Renal cortical epithelial cell (primary cell): ENCODE measurements at places on chromosomes 3 and 15.

GRCh38 chr3:117941015-117941414 is 1093.6 kb downstream of the IGSF11 start:
- DNase-seq = no peak

- DNase-seq = no peak
These were observed 32.1 kb downstream of the BUB1B start for GRCh38 chr15:40192942-40193341.

DNA sequence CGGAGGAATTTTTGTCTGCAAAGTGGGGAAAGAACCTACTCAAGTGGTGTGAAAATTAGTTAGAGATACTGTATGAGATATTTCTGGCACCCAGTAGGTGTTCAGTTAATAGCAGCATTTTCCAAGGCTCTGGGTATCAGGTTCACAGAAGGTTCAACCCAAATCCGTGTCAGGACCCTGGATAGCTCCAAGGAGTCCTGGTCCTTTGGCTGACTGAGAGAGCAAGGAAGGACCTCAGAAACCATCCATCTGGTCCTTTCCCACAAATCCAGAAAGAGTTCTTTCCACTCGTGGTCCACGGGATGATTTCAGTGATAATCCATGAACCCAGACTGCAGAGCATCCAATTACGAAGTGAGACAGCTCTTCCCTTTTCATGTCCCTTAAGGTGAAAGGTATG is 51.4 kb downstream of the SLC6A11 start:
- no peak for DNase-seq

GRCh38 chr3:126897943-126898342 is 85.0 kb upstream of the PLXNA1 start:
- DNase-seq = no peak

GRCh38 chr3:113194823-113195401 is 16.4 kb upstream of the BOC start:
- peak; percentile 26 for DNase-seq

- DNase-seq = no peak
These were observed 119.1 kb upstream of the TMC3 start for GRCh38 chr15:81492969-81493645.

GRCh38 chr15:75347222-75348033 is 589 bp downstream of the NEIL1 start:
- no peak for DNase-seq

DNA sequence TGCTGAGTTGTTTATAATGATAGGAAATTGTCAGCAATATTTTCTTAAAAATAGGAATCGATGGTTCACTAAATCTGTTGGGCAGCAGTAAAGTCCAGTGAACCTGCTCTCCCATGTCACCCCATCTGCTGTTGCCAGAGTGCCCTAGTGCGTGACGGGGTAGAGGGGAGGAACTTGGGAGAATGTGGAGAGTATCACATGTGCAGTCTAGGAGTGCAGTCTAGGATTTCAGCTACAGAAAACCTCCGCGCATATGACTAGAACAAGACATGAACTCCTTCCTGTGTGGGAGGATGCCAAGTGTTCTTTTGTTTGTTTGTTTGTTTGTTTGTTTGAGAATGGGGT is 74.6 kb upstream of the ACAD9 start:
- peak; percentile 69 for DNase-seq

GRCh38 chr3:47573190-47574172 is 5.2 kb downstream of the CSPG5 start:
- DNase-seq = no peak

DNA sequence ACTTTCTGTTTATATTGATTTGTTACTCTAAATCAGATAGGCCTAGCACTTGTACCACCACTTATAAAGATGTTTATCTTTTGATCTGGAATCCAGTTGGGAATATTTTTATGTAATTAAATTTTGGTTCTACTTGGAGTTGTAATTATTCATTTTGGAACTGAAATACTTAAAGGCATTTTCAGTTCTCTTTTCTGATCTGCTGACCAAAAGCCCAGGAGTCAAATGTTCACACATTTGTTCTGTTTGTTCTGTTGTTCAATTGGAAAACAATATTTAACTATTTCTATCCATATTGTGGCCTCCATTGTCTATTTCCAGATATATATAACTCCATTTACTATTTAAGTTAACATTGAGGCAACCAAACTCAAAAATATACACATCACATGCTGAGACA is 912.4 kb upstream of the EPHA6 start:
- DNase-seq = no peak

- DNase-seq = no peak
These were observed 34.9 kb downstream of the AP3S2 start for GRCh38 chr15:89858661-89859458.

GRCh38 chr3:74639681-74640080 is 25.2 kb upstream of the CNTN3 start:
- DNase-seq = no peak
